ENCODE measurements at places on chromosomes 4 and X.

DNA sequence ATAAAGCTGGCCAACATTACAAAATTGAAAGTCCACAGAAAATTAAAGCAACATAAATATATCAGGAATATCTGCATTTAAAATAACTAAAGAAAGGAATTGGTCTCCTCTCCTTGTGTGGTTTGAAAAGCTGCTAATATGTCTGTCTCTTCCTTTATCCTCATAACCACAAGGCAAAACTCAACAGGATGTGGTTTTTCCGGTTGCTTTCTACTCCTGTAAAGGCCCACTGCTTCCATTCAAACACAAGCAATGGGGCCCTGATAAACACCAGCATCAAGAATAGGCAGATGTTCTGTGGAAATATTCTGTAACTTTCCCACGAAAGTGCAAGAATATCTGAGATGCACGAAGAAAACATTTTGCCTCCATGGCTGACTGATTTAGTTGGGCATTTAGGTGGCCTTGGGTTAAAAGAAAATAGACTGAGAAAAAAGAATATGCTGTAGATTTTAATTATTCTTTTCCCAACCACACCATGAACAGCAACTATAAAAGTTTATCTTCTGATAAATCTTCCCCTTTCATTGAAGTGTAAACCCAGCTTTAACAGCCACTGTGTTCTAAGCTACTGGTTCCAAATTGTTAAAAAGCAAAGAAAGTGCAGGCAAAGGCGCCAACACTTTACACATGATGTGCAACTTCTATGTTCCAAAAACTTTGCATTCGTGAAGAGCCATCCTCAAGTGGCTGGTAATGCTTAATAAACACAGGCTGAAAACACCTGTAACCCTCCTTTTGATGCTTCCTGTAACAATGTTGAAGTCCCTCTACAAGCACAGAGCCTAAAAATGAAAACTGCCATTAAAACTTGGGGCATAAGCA, 50.5 kb upstream of the NDST3 start:
- no peaks in the 10 kb centered on the region for H3K36me3 ChIP-seq
- no peak overlapping the region for H3K4me3 ChIP-seq
- no peak overlapping the region for H3K27ac ChIP-seq

GRCh38 chr4:188196134-188196735, 57.0 kb downstream of the TRIML1 start:
- no peak overlapping the region for H3K27ac ChIP-seq
- H3K27me3 ChIP-seq: no peaks in the 10 kb centered on the region
- no peaks in the 10 kb centered on the region for H3K36me3 ChIP-seq
- H3K4me1 ChIP-seq: no peaks in the 10 kb centered on the region
- no peak overlapping the region for H3K4me3 ChIP-seq
- DNase-seq: no peak

GRCh38 chr4:120830204-120830603, 92.3 kb downstream of the PRDM5 start:
- H3K4me1 ChIP-seq: peaks cover 15% of the 10 kb centered on the region
- H3K4me3 ChIP-seq: no peak overlapping the region
- H3K36me3 ChIP-seq: no peaks in the 10 kb centered on the region

- no peak overlapping the region for H3K27ac ChIP-seq
- no peak overlapping the region for H3K4me3 ChIP-seq
- H3K4me1 ChIP-seq: no peaks in the 10 kb centered on the region
- peak; percentile 18 for DNase-seq
Observed at GRCh38 chr4:8308856-8309771, 39.6 kb downstream of the HTRA3 start.

GRCh38 chr4:182729516-182729915, 187.7 kb downstream of the DCTD start:
- H3K4me3 ChIP-seq: no peak overlapping the region
- H3K27ac ChIP-seq: no peak overlapping the region
- DNase-seq: no peak
- H3K4me1 ChIP-seq: no peaks in the 10 kb centered on the region
- no peaks in the 10 kb centered on the region for H3K27me3 ChIP-seq

DNA sequence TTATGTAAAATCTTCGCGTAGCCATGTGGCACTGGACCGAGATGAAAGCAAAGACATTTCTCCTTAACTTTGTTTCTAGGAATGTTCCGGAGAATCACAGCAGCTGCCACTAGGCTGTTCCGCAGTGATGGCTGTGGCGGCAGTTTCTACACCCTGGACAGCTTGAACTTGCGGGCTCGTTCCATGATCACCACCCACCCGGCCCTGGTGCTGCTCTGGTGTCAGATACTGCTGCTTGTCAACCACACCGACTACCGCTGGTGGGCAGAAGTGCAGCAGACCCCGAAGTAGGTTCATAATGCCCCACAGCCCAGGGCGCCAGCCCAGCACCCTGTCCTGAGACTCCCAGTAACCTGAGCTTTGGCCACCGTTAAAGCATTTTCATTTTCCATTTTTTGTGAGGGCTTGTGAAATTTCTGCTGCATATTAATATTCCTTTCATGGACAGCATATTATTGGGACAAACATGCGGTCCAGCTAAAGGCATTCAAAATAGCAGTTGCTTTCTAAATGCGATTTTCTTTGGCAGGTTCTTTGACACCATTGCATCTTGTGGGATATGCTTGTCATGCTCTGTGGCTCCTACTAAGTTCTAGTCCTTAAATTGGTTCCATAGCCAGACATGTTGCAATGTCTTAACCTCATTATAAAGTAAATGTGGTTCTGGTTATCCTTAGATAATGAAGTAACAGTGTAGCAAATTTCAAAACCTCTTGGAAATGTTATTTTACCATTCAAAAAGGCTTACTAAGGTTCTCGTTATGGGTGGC, 49.1 kb upstream of the MSANTD1 start:
- no peak for DNase-seq
- H3K27me3 ChIP-seq: no peaks in the 10 kb centered on the region
- no peak overlapping the region for H3K4me3 ChIP-seq
- H3K4me1 ChIP-seq: peaks cover 33% of the 10 kb centered on the region
- no peaks in the 10 kb centered on the region for H3K36me3 ChIP-seq

- no peak overlapping the region for H3K27ac ChIP-seq
- H3K27me3 ChIP-seq: no peaks in the 10 kb centered on the region
- no peak overlapping the region for H3K4me3 ChIP-seq
- no peaks in the 10 kb centered on the region for H3K36me3 ChIP-seq
Observed at GRCh38 chr4:20351360-20352162, 99.9 kb downstream of the SLIT2 start.

Data from body of pancreas (tissue), 4 donors.